ENCODE measurements at places on chromosomes 6 and 20.
A peak's percentile ranks its signal among the peaks of the same experiment; 100 is the strongest.

GRCh38 chr20:19827818-19828217 is 69.8 kb downstream of the RIN2 start:
- DNase-seq = no peak

- DNase-seq = no peak
These were observed 57.5 kb downstream of the MYLK4 start for GRCh38 chr6:2693231-2693630.

DNA sequence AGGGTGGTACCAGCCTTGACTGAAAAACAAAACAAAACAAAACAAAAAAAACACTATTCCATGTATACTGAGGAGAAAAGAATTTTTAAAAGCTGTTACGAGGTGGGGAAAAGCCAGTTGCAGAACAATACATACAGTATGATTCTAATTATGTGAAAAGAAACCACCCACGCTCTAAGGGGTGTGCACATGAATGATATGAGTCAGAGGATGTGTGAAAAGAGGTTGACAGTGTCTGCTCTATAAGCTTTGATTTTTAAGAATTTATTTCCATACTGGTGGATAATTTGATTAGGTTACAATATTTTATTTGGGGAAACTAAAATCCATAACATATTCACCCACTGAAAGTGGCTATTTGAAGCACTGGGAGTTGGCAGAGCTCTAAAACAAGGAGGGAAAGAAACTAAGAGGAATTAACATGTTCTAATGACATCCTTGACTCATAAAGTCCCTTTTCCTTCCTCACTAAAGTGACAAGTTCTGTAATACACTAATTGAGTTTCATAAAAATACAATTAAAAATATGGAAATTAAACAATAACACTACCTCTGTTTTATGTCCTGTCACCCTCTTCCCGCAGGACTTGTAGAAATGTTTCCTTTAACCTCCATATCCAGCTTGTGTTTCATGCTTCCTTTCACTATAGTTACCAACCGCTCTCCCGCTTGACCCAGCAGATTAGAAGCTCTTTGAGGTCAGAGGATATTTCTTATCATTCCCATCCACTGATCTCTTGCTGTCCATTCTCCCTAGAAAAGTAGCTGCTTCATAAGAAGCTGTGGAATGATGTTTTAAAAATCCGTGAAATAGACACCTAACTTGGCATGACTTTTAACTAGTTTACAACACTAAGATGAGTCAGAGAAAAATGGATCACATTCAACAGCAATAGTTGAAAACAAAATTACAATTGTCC is 118.6 kb upstream of the CCDC28A start:
- DNase-seq = peak; percentile 15

DNA sequence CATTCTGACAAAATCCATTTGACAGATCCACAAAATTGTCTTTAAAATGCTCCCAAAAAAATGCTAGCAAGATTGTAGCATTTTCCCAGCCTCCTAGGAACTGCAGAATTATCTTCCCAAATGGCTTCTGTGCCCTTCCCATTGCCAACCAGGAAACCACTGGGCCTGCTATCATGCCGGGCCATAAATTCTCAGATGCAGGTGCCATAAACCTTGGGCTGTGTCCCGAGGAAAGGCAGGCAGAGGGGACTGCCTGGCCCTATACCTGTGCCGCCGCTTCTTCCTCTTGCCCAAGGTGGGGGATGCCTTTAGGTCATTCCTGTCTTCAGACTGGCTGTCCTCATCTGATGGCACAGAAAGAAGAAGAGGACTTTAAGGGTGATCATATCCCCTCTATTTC is 2.8 kb downstream of the VSX1 start:
- DNase-seq = no peak

GRCh38 chr20:61718361-61719005 is 347.2 kb downstream of the TAF4 start:
- no peak for DNase-seq

- DNase-seq = no peak
These were observed 125.4 kb downstream of the RNASET2 start for GRCh38 chr6:166830891-166831363.

DNA sequence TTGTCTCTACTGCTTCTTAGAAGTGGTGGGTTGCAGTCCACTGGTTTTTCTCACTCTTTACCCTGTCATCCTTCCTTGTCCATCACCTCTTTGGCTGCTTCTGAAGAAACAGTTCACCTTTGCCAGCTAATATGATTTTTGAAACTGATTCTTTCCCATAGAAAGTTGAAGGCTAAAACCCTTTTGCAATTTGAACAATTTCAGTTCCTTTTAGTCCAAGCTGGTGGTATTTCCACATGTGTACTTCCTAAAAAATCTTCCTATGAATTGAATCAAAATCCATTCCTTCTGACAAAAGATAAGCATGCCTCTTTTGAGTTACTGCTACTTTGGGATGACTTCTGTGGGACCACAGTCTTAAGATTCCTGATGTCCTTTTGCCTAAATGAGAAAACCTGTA is 210.0 kb upstream of the MAN1A1 start:
- DNase-seq = no peak

GRCh38 chr20:35187584-35188190 is 15.8 kb downstream of the PROCR start:
- DNase-seq = no peak

DNA sequence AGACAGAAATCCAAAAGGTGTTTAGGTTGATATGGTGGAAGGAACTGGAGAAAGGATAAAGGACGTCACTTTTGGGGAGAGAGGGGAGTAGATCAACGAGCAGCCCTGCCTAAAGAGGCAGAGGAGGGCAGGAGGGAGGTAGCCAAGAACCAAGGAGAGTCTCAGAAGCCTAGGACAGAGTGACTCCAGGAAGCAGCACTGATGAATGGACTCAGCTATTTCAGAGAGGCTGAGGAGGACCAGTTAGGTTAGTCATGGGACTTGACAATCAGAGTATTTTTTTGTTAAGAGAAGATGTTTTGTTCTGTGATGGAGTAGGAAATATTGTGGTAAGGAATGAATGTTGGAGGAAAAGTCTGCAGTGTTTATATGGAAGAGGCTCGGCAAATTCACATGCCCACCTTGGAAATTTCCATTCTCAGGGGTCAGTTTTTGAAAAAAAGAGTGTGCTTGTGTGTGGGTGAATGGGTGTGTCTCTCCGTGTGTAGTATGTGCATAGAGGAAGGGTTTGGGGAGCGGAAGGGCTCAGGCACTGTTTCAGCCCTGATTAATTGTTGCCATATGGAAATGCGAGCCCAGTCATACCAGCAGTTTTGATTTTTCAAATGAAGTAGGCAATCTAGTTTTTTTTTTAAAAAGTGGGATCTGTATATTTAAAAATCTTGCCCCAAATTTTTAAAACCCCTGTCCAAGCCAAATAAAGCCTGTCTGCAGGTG is 303.6 kb downstream of the SAMD5 start:
- DNase-seq = no peak

GRCh38 chr6:33974471-33974870 is 170.7 kb upstream of the MLN start:
- no peak for DNase-seq

DNA sequence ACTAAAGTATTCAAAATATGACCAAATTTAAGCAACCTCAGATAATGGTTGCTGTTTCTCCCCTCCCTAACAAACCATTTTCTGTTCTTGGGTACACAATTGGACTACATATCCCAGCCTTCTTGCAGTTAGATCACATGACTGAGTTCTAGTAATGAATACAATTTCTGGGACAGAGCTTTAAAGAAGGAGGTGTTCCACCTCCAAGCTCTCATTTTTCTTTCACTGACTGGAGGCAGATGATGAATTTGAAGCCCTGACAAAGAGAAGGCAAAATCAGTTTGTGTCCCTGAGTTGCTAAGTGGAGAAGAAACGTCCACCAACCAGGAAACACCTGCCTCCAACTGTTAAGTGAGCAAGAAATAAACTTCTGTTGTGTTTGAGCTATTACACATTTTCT is 117.2 kb downstream of the LCA5 start:
- DNase-seq = no peak

DNA sequence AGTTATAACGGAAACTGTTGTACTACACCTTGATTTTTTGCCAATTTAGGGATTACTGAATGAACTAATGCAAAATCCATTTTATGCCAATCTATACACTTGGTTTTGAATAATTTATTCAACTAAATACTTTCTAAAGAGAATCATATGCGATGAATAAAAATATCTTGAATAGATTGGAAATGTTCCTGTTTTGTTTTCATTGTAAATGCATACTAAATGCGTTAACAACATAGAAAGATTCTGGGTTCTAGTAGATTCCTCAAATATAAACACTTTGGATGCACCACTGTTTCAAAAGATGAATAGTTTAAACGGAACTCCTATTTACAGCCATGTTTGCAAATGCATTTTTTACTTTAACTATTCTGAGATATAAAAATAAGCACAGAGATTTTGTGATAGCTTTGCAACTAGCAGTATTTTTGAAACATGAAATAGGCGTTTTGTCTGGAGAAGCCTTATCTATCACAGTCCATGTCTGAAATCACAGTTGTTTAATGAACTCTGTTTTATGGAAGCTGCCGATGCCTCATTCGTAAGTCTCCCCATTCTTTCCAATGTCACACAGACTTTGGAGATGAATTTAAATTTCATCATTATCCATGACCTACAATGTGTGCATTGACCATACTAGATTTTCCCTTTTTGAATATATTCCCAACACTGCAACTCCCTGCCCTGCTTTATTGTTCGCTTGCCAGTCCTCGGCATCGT is 277.7 kb upstream of the QKI start:
- DNase-seq = no peak

DNA sequence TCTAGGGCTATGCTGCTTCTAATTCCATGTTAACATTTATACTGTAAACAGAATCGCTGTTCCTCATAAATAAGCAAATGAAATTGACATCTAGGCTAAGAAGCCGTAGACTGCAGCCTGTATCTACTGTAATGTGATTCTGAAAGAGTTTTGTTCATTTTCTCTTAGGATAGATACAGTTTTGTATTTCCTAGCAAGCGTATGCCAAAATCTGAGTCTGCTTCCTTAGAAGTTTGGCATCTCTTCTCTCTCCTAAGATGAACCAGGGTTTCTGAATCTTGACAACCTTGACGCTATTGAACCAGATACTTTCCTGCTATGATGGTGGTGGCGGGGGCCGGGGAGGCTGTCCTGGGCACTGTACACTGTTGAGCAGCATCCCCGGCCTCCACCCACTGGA is 198.0 kb downstream of the TSHZ2 start:
- no peak for DNase-seq

DNA sequence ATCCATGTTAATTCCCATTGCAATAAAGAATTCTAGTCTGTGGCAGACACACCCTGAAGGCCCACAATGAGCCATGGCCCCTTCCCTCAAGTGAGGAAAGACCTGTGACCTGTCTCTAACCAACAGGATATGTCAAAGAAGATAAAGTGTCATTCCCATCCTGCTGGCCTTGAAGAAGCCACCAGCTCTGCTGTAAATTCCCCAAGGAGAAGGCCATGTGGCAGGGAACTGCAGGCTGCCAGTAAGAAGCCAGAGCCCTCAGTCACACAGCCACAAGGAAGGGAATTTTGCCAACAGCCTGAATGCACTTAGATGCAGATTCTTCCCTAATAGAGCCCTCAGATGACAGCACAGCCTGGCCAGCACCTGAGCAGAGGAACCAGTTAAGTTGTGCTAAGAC is 24.8 kb downstream of the VIP start:
- no peak for DNase-seq

GRCh38 chr6:39893286-39893685 is 41.0 kb downstream of the MOCS1 start:
- no peak for DNase-seq

DNA sequence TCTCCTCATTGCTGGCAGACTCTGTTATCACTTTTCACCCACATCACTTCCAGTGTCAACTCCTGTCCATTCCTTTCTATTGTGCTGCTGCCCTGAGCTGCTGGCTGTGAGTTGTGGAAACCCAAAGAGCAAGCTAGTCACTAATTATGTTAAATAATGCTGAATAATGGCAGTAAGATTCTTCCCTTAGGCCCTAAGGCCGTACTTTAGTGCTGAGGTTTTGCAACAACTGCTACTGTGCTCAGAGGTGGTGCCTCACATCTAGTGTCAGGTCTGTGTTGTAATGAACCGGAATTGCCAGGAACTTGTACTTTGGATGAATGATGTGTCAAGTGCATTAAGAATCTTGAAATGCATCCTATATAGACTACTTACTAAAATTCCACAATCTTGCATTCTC is 372.2 kb upstream of the RNF217 start:
- no peak for DNase-seq

Measured in stimulated activated naive CD8-positive, alpha-beta T cell treated with anti-CD3 and anti-CD28 coated beads, Interleukin-15, Interleukin-2, amounts not matched to agents 100 U/mL and 50 U/mL, for 24 hours (primary cell).